ENCODE measurements at places on chromosomes 3 and 15.

- no peak for DNase-seq
These were observed 483.7 kb upstream of the FRG2C start for GRCh38 chr3:75180235-75180944.

DNA sequence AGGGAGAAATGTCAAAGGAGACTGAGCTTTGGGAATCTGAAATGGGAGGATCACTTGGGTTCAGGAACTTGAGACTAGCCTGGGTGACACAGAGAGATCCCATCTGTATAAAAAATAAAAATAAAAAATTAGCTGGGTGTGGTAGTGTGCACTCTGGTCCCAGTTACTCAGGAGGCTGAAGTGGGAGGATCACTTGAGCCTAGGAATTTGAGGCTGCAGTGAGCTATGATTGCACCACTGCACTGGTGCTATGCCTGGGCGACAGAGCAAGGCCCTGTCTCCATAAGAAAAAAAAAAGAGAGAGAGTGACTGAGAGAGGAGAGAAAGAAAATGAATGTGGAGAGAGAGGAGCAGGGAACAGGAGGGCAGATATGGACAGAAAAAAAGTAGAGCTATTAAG, 72.8 kb downstream of the SENP2 start:
- DNase-seq, result no peak

GRCh38 chr3:186514296-186515002, 29.7 kb downstream of the CRYGS start:
- DNase-seq, result peak; percentile 29

- no peak for DNase-seq
These were observed 30.5 kb upstream of the NR1I2 start for GRCh38 chr3:119751423-119751822.

- DNase-seq, result no peak
These were observed 119.2 kb downstream of the FHIT start for GRCh38 chr3:61132062-61132461.

- DNase-seq, result no peak
These were observed 341.8 kb upstream of the TBL1XR1 start for GRCh38 chr3:177538750-177539730.

DNA sequence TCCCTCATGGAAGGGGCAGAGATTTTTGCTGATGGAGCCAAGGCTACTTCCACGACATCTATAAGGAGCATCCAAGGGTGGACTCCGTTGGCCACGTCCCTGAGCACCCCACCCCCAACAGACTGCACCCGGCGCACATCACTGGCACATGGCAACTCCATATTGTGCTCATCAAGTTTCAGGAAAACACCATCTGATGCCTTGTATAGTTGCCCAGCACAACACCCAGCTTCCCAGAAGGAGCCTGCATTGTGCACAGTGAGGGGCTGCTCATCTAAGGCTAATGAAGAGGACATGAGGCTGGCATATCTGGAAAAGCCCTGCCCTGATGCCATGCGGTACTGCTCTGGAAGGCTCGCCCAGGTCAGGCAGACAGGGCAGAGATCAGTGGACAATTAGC, 15.0 kb upstream of the CACNA2D2 start:
- no peak for DNase-seq

DNA sequence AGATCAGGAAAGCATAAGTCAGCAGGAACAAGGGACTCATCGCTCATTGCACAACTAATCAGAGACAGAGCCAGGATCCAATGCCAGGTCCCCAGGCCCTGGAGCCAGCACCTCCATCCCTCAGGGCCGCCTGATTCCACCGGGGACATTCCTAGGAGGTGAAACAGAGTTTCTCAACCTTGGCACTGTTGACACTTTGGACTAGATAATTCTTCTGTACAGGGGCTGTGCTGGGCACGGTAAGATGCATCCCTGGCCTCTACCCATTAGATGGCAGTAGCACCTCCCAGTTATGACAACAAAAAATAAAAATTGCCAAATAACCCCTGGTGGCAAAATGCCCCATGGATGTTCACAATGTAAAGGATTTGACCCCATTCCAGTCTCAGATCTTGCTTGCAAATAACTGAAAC, 127.7 kb downstream of the MTHFS start:
- DNase-seq, result no peak

DNA sequence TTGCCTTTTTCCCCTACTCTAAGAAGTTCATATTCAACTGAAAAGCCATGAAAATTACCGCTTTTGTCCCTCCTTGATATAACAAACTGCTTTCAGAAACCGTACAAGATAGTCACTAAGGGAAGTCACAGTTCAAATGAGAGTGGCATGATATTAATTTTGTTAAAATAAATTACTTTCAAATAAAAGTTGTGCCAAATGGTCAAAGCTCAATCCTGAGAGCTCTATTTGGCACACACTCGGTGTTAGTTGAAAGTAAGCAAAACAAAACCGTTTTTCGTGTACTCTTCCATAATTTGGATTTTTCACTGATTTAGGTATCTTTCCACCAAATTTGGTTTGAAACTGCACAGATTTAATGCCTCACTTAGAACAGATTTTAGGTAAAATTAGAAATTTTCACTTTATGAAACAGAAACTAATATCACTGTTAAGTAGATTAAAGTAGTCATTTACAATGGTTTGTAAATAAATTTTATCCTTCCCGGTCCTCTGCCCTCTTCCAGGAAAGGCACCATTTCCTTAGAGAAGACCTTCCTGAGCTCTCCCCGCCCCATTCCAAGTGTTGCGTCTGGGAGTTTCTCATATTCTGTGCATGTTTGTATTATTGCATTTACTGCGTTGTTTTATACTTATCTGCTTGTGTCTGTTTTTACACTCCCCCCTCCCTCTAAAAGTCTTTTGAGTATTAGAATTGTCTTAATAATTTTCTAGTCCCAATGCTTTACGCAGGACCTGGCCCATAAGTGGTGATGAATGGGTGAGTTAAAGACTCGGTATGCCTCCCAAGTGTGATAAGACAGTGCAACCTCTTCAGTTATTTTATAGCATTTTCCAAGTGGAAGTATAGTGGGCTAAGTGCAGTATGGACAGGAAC, 853 bp downstream of the TCAIM start:
- DNase-seq, result no peak

DNA sequence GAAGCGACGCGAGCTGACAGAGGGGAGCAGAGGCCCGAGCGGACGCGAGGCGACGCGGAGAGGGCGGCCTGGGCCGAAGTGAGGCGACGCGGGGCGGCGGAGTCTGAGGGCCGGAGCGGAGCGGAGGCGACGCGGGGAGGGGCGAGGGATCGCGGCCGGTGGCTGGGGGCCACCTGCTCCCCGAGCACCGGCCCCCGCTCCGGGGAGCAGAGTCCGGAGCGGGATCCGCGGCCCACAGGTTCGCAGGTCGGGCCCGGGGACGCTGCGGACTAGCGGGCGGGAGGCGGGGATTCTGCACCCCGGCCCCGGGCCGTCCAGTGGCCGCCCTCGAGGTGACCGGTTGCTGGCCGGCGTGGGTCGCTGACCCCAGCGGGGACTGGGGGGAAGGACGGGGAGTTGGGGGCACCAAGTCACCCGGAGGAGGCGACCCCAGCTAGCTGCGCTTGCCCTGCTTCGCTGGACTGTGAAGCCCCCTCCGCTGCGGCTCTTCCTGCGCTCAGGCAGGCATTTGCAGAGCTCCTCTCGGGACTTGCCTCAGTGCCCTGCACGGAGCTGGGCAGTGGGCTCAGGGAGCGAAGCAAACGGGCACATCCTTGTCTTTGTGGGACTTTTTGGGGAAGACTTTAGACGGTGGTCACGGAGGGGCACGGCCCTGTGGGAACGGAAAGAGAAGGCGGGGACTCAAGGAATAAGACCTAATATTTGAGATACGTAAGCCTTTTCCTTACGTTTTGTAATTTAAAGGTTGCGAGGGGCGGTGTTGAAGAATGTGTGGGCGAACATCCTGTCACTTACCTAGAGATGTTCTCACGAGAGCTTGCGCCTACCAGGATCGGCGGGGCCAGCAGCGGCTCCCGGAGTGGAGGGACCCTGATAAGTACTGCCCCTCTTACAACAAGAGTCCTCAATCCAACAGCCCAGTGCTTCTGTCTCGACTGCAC, 566 bp downstream of the HMCES start:
- DNase-seq, result peak; percentile 58

DNA sequence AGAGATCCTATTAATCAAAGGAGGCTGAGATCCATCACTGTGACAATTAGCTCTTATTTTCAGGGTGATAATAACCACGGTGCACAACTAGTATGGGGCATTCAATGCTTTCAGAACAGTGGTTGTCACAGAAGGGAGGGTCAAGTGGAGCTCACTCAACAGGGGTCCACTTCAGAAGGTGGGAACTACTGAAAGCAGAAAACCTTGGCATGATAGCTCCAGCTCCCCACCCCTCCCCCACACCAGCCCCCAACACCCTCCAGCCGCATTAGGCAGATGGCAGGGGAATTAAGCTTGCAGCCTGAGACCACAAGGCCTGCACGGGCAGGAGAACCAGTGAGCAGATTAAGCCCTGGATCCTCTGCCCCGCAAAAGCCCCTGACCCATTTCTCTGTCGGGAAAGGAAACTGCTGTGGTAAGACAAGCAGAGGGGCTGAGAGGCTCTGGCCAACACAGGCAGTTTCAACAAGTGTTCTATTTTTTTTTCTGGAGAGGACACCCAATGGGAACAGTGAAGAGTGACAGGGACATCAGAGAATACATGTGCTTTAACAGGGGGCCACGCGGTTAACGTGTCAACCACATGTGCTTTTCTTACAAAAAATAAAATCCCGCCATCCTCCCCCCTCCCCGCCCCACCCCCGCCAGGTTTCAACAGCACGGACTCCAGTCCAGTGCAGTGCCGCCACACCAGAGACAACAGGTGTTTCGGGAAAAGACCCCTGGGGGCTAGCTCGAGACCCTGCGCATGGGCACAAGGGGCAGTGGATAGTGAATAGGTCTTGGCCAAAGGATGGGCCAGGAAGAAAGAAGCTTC, 997 bp downstream of the FYCO1 start:
- DNase-seq, result peak; percentile 62

GRCh38 chr3:181713280-181713647, 1.5 kb downstream of the SOX2 start:
- no peak for DNase-seq

GRCh38 chr3:179967622-179968021, 69.1 kb downstream of the PEX5L start:
- DNase-seq, result no peak

- DNase-seq, result no peak
These were observed 214.4 kb upstream of the NR2E3 start for GRCh38 chr15:71595846-71596553.

- DNase-seq, result no peak
These were observed 49.9 kb upstream of the IGSF11 start for GRCh38 chr3:119084371-119085069.

DNA sequence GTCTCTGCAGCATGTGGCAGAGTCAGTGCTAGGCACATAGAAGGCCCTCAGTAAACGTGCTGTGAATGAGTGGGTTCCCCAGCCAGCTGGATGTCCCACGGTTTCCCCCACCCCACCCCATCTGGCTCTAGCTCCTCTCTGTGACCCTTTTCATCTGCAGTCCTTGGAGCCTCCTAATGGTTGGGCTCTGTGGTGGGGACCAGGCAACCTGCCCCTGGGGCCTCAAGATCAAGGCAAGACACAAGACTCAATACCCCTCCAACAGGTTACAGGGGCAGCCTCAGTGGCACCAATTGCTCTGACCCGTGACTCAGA, 17.1 kb upstream of the CYP11A1 start:
- no peak for DNase-seq

GRCh38 chr3:9932843-9933560, 632 bp upstream of the CRELD1 start:
- peak; percentile 93 for DNase-seq

DNA sequence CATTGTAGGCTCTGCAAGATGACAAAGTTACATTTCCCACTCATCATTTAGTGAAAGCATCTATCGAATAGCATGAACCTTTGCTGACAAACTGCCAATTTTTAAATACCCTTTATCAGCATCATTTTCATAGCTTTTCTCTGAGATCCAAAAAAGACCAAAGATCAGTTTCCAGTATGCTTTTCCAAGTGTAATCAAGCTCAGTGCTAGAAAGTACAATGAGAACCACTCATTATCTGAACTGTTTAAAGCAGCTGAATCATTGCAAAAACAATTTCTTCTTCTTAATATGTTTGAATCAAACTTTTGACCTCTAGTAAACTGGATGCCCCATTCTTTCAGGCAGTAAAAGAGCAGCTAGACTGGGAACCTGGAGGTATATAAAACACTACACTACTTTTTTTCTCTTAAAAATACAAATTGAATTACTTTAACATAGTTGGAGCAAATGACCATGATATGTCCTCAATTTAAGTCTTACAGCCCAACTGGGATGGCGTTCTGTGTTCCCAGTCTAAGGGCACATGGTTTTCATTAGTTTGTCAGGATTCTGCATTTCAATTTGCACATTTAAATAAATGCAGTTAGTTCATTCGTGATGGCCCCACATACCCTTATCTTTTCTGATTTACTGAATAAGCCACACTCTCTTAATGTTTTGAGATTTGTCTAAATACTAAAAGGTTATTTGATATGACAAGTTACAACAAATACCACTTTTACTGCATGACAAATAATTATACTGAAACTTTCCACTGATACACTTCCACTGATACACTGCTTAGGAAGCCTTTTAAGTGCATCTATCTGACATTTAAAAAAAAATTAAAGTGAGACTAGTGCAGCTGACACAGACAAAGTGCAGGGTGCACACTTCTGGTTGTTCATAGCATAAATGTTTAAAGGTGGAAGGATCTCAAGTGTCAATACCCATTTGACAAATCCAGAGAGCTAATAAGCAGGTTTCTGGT, 146.0 kb upstream of the FRMD4B start:
- DNase-seq, result no peak

- DNase-seq, result no peak
These were observed 537 bp upstream of the SCAP start for GRCh38 chr3:47476330-47476626.

DNA sequence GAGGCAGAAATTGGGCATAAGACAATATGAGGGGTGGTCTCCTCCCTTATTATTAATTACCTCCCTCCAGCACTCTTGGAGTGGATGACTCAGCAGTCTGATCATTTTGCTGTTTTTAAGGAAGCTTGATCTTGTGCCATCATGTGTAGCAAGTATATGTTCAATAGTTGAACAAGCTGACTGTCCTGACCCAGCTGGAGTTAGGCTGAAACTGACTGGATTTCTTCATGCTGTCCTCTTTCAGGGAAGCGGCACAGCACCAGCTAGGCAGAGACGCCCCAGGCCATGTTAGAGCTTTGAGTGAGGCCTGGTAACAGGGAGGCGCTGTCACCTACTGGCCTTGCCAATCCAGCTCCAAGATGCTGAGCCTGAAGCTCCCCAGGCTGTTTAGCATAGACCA, 54.4 kb upstream of the KIF23 start:
- no peak for DNase-seq

- DNase-seq, result no peak
These were observed 7.5 kb downstream of the PSTPIP1 start for GRCh38 chr15:77002436-77002835.

GRCh38 chr3:52881871-52882270, 15.5 kb downstream of the STIMATE start:
- no peak for DNase-seq

Measured in activated naive CD4-positive, alpha-beta T cell treated with Interleukin-2 at 50 U/mL for 16 hours (primary cell).